ENCODE measurements at places on chromosomes 12 and 14.

DNA sequence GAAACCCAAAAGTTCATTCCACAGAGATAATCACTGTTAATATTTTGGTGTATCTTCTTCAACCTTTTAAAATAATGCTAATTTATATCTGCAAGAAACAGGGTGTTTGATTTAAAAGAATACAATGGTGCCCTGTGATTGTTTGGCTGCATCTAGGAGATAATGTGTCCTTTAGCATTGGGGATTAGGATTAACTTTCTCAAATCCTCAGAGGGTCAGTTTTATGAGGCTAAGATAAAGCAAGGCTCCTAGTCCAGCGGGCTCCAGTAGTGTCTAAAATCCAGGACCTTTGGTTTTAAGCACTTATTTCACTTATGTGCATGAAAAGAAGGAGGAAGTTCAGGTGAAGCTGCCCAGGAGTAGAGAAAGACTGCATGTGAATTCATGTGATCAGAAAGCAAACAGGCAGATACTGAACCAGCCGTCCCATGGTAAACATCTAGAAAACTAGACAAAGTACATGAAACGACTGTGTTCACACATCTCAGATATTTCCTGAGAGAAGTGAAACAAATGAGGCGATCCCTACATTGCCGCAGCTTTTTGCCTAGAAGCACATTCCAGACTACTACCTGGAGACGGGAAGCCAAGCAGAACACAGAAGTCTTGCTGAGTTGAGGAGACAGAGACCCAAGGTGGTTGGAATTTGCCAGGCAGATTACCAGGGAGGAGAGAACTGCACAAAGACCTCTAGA is 129.1 kb upstream of the MAX start:
- peak; percentile 63 for DNase-seq

GRCh38 chr12:39199351-39199750 is 243.6 kb downstream of the KIF21A start:
- peak; percentile 86 for DNase-seq

- DNase-seq = peak; percentile 95
Measured at GRCh38 chr14:60002819-60003492, 83.0 kb downstream of the LRRC9 start.

GRCh38 chr12:15679151-15679550 is 110.0 kb downstream of the EPS8 start:
- DNase-seq = no peak

- no peak for DNase-seq
Measured at GRCh38 chr14:86481104-86481503, 951.2 kb downstream of the FLRT2 start.

- no peak for DNase-seq
Measured at GRCh38 chr12:103978384-103978982, 12.8 kb downstream of the TDG start.

Measured in NCI-H82 (cell line).